Activated CD4-positive, alpha-beta T cell treated with anti-CD3 and anti-CD28 coated beads, Interleukin-2, amount 10 ng/mL, durations not matched to agents 24 days and 14 days (primary cell): ENCODE measurements at places on chromosomes 5 and 9. TPM values are rescaled to one million over a fixed set of nuclear protein-coding genes. Genes with fewer than 3 reads are reported as not detected.

CDKN2B-AS1 gene
- total RNA-seq: 0.42 and 0.78 TPM in 2 replicates

ANKDD1B gene
- total RNA-seq: 0.36 and 0.40 TPM in 2 replicates

DNA sequence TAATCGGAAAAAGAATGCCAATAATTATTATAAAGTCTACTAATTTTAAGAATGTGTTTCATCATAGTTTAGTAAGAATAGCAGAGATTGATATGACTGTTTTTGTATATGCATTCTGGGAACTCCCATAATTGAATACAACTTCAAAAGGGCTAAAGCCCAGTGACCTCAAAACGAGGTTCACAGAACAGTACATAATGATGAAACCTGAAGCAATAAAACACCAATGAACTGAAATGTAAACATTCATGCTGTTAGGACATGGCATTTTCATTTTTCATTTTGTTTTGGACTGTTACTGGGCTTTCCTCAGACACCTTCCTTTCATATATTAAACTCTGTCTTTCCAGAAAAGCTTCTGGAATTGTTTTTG lies 684 bp upstream of the JMY start:
- peaks cover 15% of the 10 kb centered on the region for H3K4me1 ChIP-seq
- H3K27me3 ChIP-seq: peaks cover 3% of the 10 kb centered on the region
- H3K27ac ChIP-seq: peak overlapping the region; percentile 84
- H3K4me3 ChIP-seq: peak overlapping the region; percentile 92

DNA sequence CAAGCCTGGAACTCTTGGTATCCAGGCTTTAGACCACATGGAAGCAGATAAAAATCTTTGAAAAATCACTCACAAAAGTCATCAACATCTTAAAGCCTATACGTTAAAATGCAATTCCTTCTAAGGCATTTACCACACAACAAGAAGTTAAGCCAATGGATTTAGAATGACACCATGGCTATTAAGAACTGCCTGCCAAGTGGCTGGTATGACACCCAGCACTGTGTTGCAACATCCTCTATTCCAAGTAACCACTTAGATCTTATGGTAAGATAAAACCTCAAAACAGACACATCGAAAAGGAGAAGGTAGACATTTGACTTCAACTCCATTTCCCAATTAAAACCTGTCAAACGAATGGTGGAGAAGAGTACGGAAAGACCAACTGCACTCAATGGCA lies 344.2 kb upstream of the SLC30A5 start:
- no peak overlapping the region for H3K4me3 ChIP-seq
- peaks cover 5% of the 10 kb centered on the region for H3K4me1 ChIP-seq
- peaks cover 6% of the 10 kb centered on the region for H3K27me3 ChIP-seq
- DNase-seq: no peak

SMIM33 gene
- total RNA-seq: 0.37 and 0.38 TPM in 2 replicates

F2R gene
- 2.3 and 2.9 TPM in 2 replicates for total RNA-seq

DNA sequence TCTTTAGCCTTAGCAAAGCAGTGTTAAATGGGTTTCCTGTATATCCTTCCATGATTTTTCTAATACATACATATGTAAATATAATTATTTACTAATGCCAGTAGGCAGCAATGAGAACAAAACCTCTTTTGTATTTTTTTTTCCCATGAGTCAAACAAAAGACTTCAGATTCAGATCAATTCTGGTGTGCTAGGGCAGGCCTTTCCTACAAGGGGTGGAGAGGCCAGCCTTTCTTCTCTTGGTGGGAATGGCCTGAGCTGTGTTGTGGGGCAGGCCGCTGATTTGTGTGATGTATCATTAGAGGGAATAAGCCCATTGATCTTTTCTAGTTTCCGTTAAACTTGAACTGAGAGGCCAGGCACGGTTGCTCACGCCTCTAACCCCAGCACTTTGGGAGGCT lies 115.5 kb upstream of the DMRT1 start:
- H3K4me1 ChIP-seq: no peaks in the 10 kb centered on the region
- no peaks in the 10 kb centered on the region for H3K36me3 ChIP-seq
- DNase-seq: no peak
- no peak overlapping the region for H3K27ac ChIP-seq
- H3K4me3 ChIP-seq: no peak overlapping the region
- peaks cover 2% of the 10 kb centered on the region for H3K27me3 ChIP-seq

DNA sequence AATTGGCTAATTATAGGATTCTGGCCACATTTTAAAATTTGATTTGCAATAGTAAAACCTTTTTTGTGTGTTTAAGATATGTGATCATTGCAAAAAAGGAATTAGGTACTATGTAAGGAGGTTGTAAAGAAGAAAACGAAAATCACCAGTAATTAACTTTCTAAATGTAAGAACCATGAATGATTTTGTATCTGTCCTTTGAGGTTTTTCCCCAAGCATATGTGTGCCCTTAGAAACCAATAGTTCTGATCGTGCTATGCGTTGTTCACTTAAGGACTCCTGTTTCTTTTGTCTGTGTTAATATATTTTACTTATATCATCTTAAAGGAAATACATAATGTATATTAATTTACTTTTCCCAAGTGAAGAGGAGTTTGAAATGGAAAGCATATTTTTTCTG lies 410.2 kb downstream of the PSAT1 start:
- peaks cover 2% of the 10 kb centered on the region for H3K4me1 ChIP-seq
- no peaks in the 10 kb centered on the region for H3K36me3 ChIP-seq
- no peak overlapping the region for H3K4me3 ChIP-seq
- H3K27me3 ChIP-seq: no peaks in the 10 kb centered on the region
- no peak overlapping the region for H3K27ac ChIP-seq

SLC46A2 gene
- total RNA-seq: not detected in 2 replicates

DNA sequence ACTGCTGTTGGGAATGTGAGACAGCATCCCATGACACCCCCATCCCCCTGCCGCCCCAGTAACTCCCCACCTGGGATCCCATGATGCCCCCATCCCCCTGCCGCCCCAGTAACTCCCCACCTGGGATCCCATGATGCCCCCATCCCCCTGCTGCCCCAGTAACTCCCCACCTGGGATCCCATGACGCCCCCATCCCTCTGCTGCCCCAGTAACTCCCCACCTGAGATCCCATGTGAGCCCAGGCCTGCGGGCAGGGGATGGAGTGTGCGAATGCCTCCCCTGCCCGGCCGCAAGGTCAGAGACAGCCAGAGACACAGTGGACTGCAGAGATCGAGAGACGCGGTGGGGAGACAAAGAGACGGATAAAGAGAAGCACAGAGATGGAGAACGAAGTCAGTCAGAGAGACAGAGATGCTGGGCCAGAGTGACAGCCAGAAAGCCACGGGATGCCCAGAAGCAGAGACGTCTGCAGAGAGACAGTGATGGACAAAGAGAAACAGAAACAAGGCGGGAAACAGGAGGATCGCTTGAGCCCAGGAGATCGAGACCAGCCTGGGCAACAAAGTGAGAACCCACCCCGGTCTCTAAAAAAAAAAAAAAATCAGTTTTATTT lies 992 bp downstream of the SH2D3C start:
- H3K4me1 ChIP-seq: peaks cover 45% of the 10 kb centered on the region
- peak; percentile 79 for DNase-seq
- H3K4me3 ChIP-seq: peak overlapping the region; percentile 98
- H3K27ac ChIP-seq: peak overlapping the region; percentile 98
- no peaks in the 10 kb centered on the region for H3K27me3 ChIP-seq
